ENCODE measurements at places on chromosomes 7 and 10.

DNA sequence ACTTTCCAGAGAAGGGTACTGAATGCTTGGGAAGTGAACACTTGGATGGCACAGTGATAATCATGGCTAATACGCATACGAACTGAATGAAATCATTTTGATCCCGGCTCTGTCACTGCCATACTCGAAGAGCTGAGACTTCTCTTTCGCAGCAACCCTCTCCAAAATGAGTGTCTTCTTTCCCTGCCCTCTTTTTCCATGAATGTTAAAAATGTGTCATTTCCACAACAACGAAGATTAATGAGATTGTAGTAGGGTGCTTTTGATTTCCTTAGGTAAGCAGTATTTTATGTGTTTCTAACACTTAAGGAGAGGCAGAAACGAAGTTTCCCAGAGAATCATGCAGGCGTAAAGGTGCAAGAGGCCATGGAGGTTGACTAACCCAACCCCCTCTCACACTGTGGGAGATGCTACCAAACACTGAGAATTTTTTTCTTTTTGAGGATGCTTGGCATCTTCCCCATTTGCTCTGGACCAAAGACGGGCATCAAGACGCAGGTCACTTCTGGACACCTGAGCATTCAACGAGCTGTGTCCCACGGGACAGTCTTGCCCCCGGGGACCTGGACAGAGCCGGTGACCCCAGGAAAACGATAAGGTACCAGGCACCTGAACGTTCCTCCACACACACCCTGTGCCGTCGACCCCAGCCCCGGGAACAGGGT lies 823 bp downstream of the COPG2 start:
- no peak for DNase-seq

DNA sequence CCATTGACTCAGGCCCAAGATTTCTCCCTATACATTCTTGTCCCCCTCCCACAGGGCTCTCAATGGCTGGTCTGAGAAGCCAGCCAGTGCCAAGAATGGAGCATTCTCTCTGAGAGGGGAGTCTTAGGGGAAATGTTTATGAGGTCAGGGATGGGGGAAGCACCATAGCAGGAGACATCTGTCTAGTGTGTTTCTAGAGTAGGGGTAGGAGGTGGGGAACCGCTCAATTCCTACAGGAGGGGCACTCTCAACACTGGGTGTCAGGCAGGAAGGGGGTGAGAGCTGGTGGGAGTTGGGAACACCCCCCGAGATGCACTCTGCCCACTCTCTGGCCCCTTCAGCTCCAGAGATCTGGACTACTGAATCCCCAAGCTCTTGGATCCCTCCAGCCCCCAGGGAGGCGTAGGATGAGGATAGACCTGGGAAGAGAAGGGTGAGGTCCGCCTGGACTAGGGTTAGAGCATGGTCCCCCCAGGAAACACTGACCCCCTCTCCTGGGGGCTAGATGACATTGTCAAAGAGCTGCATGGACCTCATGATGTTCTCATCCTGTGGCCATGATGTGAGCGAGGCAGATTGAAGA lies 8.7 kb upstream of the OGA start:
- no peak for DNase-seq

DNA sequence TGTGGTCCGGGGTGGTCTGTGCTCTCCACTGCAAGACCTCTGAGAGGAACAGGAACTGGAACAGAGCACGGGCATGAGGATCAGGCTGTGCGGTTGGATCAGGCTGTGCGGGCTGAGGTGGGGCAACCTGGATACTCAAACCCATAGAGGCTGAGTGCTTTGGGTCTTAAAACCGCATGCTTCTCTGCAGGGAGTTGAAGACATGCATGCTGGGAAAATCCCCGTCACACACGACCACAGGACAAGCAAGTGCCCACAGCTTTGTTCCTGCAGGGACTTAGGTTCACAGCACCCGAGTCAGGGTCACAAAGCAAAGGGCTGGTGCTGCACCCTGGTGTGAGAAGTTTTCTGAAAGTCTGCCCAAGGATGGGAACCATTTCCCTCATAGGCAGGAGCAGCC lies 221.2 kb downstream of the ZMYND11 start:
- DNase-seq: no peak

DNA sequence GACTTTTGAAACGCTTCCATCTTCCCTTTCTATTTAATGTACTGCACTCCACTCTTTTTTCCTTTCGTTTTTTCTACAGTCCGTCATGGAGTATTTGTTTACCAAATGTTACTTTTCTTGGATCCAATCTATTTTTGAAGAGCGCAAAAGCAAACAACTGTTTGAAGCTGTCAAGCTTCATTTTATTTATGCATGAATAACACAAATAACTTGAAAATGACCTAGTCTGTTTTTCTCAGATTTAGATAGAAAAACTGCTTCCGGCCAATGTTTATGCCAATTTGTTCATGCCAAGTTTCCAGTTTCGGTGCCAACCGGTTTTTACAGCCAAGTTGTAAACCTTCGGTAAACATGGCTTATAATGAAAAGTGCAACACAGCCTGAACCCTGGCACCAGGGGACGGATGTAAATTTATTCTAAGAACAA lies 150.9 kb upstream of the KLF6 start:
- DNase-seq: no peak

Data from activated T-helper 1 cell treated with anti-CD3 and anti-CD28 coated beads, Interleukin-2, amount 50 U/mL, for 16 hours (primary cell).